H7 (cell line): ENCODE measurements at places on chromosomes 11 and 22.

GRCh38 chr11:125082611-125083311, 19.7 kb downstream of the SLC37A2 start:
- DNase-seq: peak; percentile 32

- DNase-seq: no peak
Observed at GRCh38 chr11:114163830-114164401, 104.4 kb downstream of the ZBTB16 start.

DNA sequence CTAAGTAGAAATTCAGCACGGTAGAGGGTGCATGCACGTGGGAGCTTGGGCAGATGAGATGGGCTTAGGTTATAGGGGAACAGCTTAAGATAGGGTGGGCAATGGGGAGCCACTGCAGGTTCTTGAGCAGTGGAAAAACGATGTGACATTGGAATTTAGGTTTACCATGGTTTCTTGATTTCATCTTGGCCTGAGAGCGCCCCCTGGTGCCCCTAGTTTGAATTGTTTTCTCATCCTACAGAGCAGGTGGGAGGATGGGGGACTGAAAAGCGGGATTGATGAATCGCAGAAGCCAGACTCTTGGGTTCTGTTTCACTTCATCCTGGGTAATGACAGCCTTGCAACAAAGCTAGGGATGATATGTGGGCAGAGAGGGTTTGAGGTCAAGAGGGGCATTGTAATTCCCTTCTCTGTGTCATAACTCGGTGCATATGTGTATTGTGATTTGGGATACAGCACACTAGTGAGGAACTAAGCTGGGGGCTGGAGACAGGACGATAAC, 6.7 kb upstream of the MCAM start:
- peak; percentile 85 for DNase-seq

- no peak for DNase-seq
Observed at GRCh38 chr11:14539982-14540421, 19.8 kb upstream of the PSMA1 start.

GRCh38 chr11:103170865-103171264, 61.6 kb downstream of the DYNC2H1 start:
- DNase-seq: no peak

DNA sequence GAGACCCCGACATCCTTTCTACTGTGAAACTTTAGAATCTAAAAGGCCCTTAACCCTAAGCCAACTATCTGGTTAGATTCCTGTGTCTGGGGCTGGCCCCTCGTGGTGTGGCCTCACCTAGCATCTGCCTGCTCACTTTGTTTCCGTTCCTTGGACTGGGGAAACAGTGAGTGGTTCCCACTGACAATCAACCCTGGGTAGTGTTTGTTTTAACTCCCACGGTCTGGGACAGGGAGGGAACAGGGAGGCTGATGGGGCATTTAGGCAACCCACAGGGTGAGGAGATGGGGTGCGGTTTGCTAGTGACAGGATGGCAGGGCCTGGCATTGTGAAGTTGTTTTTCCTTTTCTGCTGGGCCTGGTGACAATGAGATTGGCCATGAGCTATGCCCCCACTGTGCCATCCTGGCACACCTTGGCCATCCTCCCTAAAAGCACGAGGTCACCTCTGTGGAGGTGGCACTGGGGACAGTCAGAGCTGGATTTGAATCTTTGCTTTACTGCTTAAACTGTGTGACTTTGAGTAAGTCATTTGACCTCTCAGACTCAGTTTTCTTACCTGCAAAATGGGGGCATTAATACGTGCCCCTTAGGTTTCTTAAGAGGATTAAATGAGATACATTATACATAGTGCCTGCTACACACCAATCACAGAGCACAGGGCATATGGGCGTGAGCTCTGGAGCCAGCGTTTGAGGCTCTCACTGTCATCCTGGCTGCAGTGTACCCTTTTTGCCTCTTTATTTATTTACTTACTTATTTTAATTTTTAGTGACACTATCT, 31.4 kb downstream of the CHRDL2 start:
- DNase-seq: no peak

DNA sequence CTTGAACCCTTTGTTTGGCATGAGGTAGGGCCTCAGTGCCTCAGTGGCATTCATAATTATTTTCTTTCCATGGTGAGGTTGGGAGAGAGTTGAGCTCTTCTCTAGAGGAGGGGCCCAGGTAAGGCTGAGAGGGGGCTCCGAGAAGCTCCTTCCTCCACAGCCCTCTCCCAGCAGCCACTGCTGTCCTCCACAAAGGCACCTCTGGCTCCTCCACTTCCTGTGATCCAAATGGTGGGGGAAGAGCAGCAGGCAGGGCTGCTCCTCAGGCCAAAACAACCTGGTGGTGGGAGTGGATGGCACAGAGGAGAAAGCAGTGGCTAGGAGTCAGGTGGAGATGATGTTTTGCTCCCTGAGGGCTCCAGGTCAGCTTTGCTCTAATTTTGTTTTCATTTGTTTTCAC, 13.3 kb downstream of the ROBO4 start:
- peak; percentile 16 for DNase-seq

GRCh38 chr11:62340269-62340901, 3.1 kb downstream of the ASRGL1 start:
- peak; percentile 43 for DNase-seq

DNA sequence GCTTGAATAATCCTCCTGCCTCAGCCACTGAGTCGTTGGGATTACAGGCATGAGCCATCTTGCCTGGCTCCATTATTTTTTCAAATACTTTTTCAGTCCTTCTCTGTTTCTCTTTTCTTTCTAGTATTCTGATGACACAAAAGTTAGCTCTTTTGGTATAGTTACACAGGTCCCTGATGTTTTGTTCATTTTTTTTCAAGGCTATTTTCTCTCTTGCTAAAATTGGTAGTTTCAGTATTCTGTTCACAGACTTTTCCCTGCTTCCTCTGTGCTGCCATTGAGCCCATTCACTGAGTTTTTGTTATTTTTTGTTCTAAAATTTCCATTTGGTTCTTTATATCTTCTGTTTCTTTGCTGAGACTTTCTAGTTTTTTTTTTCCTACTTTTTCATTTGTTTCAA, 166.5 kb downstream of the UVRAG start:
- DNase-seq: no peak

DNA sequence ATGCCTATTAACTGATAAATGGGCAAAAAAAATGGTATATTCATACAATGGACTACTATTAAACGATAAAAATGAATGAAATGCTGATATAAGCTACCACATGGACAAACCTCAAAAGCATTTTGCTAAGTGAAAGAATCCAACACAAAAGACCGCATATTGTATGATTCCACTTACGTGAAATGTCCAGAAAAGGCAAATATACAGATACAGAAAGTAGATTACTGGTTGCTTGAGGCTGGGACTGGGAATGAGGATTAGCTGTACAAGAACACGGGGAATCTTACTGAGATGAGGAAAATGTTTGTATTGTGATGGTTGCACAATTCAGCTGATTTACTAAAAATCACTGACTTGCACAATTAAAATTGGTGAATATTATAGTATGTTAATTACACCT, 8.8 kb downstream of the SCUBE2 start:
- DNase-seq: no peak

- no peak for DNase-seq
Observed at GRCh38 chr11:126101251-126101929, 38.7 kb upstream of the CDON start.

- DNase-seq: peak; percentile 63
Observed at GRCh38 chr11:2092956-2093412, 46.2 kb downstream of the IGF2 start.

DNA sequence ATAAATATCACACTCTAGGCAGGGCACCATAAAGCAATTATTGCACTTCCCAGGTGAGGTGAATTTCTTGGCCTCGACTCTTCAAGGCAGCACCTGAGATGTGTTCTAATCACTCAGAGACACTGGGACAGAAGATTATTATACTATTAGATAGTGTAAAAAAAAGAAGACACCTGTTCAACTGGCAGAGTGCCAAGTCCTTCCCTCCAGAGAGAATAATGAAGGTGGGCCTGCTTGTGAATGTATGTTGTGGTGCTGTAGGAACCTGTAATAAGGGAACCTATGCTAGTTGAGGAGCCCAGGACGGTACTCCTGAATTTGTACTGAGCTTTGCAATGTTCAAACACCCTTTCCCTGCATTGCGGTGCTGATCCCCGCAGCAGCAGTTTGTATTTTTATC, 107.5 kb downstream of the NXPE2 start:
- DNase-seq: no peak

DNA sequence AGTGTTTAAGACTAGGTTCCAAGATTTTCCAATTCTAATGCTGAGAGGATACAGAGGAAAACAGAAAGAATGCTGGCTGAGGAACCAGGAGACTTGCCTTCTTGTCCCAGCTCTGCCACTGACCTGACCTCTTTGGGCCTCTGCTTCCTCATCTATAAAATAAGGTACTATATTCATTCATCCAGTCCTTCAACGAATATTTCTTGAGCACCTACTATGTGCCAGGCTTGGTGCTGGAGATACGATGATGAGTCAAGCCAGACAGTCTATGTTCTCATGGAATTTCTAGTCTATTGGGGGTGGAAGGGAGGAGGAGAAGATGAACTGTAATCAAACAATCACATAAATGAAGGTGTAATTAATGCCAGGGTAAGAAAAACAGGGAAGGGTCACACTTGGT, 27.8 kb upstream of the UPB1 start:
- DNase-seq: no peak

DNA sequence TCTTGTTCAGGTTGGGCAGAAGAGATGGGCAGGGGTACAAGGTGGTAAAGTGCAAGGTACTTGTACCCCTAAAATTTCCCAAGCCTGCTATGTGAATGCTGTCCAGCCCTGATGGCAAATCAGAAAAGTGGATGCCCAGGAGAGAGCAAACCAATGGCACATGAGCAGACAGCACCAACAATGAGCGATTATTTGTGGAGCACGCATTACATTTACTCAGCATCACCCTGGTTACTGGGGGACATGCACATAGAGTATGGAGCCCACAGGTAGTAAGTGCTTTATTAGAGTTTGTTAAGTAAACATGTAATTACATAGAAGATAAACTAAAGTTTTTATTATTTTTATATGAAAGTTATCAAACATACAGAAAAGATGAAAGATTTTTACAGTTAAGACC, 165.7 kb downstream of the NTM start:
- DNase-seq: no peak

GRCh38 chr11:121494355-121495099, 41.8 kb upstream of the SORL1-AS1 start:
- peak; percentile 48 for DNase-seq

DNA sequence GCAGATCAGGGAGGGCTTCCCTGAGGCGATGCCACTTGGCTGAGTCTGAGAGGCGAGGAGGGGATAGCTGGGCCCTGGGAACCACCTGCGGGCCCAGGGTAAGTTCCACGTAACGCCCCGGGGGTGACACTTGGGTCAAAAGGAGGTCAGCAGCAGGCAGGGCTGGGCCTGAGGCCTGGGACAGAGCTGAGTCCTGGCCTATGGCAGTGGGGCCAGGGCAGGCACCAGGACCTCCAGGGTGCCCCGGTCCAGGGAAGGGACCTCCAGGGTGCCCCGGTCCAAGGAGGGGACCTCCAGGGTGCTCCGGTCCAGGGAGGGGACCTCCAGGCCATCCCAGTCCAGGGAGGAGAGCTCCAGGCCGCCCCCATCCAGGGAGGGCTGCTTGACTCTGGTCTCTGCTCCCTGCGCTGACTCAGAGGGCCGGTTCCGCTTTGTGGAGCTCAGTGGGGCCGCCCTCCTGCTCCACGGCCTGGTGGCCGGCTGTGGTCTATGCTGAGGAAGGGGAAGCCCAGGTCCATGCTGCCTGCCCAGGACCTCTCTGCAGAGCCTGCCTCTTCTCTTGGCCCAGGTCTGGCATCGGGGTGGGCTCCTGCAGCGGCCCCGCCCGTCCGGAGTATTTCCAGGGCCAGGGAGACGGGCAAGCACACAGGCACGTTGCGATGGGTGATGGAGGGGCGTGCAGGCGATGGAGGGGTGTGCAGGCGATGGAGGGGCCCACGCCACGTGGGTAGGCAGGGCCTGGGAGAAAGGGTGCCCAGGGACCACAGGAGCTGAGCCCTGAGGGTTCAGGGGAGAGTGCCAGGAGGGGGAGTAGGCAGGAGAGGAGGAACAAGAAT, 19.5 kb upstream of the WNT7B start:
- DNase-seq: no peak

- no peak for DNase-seq
Observed at GRCh38 chr11:19374151-19374569, 133.4 kb upstream of the E2F8 start.

DNA sequence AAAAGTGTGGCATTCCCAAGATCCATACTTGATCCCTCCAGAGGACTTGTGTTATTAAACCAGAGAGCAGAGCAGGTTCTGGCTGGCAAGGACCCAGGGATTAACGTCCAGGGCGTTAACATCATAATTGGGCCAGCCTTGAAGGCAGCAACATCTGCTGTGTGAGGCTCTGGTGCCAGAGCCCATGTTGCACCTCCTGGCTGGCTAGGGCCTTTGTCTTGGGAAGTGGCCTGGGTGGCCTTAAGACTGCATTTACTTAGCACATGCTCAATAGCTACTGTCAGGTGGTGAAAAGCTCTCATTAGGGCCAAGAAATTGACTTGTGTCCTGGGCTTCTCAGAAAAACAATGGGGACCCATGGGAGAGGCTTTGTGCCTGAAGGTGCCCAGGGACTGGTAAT, 66.6 kb downstream of the CACNG2 start:
- peak; percentile 40 for DNase-seq
